ENCODE measurements at places on chromosomes 16 and 17.

DNA sequence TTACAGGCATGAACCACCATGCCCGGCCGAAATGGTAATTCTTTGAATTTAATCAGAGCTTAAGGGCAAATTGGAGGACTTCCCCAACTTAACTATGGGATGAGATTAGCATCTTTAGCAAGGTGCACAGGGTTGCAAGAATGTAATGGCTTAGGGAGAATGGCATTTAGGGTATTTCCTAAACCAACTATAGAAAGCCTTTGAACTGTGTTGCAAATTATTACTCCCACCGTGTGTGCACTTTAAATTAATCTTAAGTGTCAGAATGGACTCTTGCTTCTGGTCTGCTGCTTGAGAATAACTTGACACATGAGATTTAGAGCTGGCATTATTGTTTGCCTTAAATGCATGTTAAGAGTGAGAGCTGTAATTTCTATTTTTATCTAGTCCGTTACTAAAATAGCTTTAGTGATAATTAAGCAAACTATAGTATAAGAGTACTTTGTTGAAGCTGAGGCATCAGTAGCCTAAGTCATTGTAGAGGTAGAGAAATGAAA lies 59.8 kb downstream of the TUBD1 start:
- DNase-seq: no peak

DNA sequence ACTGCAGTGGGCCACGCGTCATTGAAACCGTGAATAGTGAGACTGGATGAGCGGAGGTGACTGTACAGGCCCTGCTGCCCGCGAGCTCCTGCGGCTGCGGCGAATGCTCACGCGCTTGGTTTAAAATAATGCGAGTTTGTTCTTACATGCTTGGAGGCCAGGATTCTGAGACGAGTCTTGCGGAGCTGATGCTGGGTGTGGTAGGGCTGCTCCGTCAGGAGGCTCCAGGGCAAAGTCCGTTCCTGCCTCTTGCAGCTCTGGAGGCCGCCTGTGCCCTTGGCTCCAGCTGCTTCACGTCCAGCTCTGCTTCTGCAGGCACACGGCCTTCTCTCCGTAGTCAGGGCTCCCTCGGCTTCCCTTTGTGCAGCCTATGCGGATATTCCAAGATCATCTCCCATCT lies 9.5 kb downstream of the ACSF3 start:
- DNase-seq: no peak

DNA sequence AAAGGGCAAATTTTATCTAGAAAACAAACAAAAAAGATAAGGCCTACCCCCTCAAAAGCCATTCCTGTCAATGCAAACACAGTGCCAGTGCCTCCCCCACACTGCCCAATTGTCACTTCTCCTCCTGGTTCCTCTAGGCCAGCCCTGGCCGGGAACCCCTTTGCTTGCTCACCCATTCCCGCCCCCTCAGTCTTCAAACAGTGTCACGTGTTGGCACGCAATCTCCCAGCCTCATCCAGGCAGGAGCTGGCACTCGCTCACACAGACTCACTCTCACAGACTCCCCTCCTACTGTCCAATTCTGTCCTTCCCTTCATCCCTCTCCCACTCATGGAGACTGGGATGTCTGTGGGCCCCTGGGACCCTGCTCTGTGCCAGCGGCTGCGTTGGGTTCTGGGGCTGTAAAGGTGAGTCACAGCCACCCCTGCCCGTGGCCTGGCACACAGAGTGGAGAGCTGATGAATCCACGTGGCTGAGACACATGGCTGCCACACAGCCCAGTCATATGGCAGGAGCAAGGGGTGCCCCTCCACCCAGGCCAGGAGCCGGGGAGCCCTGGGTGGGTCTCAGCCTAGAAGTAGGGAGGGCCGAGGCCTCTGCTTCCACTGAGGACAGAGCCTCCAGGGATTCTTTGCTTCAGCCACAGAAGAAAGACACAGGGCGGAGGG lies 54.8 kb downstream of the VAC14 start:
- no peak for DNase-seq

GRCh38 chr17:81553018-81553615 lies 964 bp upstream of the FAAP100 start:
- no peak for DNase-seq

- no peak for DNase-seq
These were observed 5.6 kb downstream of the GLG1 start for GRCh38 chr16:74601126-74601871.

GRCh38 chr16:57998486-57998885 lies 2.0 kb downstream of the ZNF319 start:
- no peak for DNase-seq

GRCh38 chr17:69147460-69147859 lies 5.8 kb upstream of the ABCA6 start:
- DNase-seq: no peak

DNA sequence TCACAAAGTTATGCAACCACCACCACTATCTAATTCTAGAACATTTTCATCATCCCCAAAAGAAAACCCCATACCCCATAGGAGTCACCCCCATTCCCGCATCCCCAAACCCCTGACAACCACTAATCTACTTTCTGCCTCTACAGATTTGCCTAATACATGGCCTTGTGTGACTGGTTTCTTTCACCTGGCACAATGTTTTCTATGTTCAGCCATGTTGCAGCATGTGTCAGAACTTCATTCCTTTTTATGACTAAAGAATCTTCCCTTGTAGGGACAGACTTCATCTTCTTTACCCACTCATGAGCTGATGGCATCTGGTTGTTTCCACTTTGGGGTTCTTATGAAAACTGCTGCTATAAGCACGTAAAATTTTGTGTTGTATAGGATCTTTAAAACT lies 34.6 kb downstream of the CYTH1 start:
- no peak for DNase-seq

DNA sequence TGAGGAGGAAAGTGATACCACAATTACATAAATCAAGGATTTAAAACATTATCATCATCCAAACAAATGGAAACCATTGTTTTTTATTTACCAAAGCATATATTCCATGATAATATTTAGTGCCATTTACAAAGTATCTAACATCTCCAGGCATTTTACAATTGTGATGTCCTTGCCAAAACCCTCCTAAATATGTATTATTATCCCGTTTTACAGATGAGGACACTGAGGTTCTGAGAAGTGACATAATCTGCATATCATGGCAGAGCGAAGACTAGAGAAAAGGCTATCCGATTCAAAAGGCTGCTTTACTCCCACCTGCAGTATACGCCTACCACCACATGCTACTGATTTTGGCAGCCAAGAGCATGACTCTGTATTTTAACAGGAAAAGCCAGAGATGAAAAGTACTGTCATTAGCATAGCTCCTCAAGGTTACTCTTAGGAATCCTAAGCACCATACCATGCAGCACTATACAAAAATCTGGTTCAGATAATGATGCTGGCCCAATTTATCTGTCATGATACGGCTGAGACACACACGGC lies 301.4 kb downstream of the CA10 start:
- peak; percentile 5 for DNase-seq

GRCh38 chr17:45666046-45666600 lies 118.0 kb upstream of the CRHR1 start:
- DNase-seq: no peak

DNA sequence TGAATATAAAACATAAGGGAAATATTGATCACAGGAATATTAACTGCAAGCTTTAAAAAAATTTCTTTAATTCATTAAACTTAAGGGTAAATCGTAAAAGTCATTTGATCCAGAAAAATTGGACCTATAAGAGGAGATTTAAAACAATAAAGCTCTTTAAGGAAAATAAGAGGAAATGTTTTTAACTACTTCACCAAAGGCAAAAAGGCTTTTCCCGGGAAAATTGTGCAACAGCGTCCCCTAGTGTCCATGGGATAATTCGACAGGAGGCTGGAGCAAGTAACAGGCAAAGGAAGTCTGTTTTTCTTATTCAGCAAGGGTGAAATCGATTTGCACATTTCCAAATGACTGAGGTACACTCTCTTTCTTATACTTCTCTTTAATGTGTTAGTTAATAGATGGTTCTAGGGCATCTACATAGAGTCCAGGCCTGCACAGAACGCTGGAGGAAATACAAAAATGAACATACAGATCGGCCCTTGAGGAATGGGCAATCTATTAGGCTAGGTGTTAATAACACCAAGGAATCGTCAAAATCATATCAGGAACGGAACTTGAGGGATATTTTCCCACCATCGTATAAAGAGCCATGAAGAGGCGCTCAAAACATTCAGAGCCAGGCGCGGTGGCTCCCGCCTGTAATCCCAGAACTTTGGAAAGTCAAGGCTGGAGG lies 61.4 kb downstream of the ZNF18 start:
- DNase-seq: no peak

- DNase-seq: no peak
These were observed 9.9 kb downstream of the C16orf86 start for GRCh38 chr16:67676516-67676915.

Measured in cerebellar nuclear complex (tissue), 1 donor.